ENCODE measurements at places on chromosomes 1 and 21.

GRCh38 chr1:202172015-202172355 is 11.6 kb upstream of the PTPN7 start:
- peak; percentile 47 for DNase-seq

GRCh38 chr1:30317921-30318320 is 405.5 kb downstream of the MATN1 start:
- no peak for DNase-seq

GRCh38 chr1:153481124-153481523 is 20.7 kb upstream of the S100A7 start:
- DNase-seq = no peak

DNA sequence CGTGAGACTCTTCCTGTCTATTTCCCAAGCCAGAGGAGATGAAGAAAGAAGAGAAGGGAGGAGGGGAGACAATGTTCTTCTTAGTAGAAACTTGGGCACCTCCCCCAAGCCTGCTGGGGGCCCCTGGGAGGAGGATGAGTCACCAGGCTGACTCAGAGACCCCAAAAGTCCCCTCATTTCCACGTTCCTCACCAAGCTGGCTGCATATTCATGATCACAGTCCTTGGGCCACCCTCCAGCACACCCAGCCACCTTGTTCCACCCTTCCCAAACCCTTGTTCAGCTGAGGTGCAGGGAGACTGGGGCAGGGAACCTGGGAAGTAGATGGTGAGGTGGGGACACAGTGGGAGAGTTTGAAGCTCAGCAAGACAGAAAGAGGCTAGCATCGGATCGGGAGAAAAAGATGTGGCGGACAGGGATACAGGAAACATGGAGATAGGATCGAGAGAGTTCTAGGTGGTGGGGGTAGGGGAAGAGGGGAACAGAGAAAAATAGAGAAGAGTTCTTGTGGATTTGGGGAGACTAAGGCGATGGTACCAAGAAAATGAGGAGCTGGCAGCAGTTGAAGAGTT is 712 bp downstream of the RAB13 start:
- DNase-seq = peak; percentile 64

GRCh38 chr1:97308131-97308530 is 586.5 kb downstream of the PTBP2 start:
- no peak for DNase-seq

DNA sequence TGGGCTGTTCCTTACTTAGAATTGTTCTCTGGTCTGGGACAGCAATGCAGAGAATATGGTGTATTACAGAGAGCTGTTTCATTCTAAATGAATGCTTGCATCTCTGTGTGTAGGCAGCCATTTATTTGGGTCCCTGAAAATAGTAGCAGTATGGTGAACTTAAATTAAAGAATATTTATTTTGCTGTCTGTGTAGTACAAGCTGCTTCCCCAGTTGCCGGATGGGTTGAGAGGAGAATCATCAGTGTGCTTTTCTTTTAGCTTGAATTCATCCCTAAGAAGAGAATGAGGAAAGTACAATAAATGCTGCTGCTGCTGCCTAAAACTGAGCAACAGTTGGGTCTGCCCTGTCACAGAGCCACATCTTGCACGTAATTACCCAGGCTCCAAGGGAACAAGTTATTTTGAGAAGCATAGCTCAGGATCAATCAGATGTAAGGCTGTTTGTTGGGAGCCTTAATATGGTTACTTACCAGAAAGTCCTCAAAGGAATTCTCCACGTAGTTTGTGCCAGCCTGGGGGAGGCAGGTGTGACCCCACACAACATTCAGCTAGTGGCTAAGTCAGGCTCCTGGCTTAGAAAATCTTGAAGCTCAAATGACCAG is 16.6 kb downstream of the ACTN2 start:
- no peak for DNase-seq

DNA sequence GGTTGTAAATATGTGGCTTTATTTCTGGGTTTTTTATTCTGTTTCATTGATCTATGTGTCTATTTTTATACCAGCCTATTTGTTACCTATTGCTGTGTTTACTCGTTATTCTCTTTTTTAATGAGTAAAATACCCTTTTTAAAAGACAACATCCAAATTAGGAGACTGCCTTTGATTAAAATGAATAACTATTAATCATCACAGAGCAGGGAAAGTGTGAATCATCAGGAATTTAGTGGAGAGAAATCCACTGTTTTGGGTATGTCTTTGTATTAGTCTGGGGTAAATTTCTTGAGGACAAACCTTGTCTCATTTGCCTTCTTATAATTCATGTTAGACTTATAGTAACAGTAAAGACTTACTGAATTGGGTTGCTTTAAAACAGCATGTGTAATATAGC is 12.1 kb downstream of the DISC1 start:
- DNase-seq = no peak

- no peak for DNase-seq
These were observed 77.8 kb downstream of the CD58 start for GRCh38 chr1:116493036-116493435.

GRCh38 chr1:241895013-241895412 is 47.0 kb downstream of the EXO1 start:
- peak; percentile 21 for DNase-seq

DNA sequence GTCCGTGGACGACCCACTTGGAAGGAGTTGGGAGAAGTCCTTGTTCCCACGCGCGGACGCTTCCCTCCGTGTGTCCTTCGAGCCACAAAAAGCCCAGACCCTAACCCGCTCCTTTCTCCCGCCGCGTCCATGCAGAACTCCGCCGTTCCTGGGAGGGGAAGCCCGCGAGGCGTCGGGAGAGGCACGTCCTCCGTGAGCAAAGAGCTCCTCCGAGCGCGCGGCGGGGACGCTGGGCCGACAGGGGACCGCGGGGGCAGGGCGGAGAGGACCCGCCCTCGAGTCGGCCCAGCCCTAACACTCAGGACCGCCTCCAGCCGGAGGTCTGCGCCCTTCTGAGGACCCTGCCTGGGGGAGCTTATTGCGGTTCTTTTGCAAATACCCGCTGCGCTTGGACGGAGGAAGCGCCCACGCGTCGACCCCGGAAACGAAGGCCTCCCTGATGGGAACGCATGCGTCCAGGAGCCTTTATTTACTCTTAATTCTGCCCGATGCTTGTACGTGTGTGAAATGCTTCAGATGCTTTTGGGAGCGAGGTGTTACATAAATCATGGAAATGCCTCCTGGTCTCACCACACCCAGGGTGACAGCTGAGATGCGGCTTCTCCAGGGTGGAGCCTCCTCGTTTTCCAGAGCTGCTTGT is 32.4 kb downstream of the PRMT2 start:
- DNase-seq = peak; percentile 42

GRCh38 chr1:101520302-101520701 is 283.5 kb downstream of the S1PR1 start:
- DNase-seq = peak; percentile 67

DNA sequence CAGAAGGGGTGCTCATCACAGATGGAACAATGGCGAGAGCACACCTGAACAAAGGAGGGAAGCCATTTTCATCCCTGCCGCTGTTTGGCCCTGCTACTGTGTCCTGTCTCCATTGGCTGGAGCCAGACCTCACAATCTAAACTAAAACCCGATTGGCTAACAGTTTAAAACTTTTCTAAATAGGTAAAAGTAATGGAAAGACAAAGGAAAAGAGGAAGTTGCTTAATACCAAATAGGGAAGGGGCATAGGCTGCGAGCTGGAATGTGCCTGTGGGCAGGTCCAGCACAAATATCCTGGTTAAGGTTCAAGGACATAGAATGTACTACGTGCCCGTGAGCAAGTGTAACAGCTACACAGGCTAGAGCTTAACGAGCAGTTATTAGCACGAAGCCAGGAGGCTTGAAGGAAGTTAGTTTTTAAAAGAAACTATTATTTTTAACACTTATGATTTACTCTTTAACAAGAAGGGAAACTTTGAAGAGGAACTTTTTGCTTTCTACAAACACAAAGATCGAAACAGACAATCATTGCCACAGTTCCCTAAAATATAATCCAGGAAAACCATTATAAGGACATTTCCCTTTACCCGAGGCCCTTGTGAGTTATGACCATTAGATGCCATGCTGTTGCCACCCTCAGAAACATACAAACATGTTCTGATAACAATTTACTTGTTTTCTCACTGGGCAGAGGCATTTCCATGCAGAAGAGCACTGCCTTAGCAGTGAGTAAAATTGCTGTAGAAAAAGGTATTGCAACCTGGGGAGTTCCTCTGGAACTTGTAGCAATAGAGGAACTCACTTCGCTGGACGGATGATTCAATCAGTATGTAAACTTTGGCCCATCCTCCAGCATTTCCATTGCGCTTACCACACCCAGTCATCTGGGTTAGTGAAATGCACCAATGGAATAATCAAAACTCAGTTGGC is 4.8 kb upstream of the PTTG1IP start:
- peak; percentile 76 for DNase-seq

GRCh38 chr21:31801551-31802219 is 69.8 kb upstream of the SCAF4 start:
- no peak for DNase-seq

- peak; percentile 74 for DNase-seq
These were observed 26.7 kb downstream of the RTCA start for GRCh38 chr1:100292711-100293110.

- no peak for DNase-seq
These were observed 2.2 kb downstream of the SLFNL1 start for GRCh38 chr1:41019353-41019745.

- DNase-seq = no peak
These were observed 98.2 kb downstream of the ATP1A1 start for GRCh38 chr1:116471241-116471640.

DNA sequence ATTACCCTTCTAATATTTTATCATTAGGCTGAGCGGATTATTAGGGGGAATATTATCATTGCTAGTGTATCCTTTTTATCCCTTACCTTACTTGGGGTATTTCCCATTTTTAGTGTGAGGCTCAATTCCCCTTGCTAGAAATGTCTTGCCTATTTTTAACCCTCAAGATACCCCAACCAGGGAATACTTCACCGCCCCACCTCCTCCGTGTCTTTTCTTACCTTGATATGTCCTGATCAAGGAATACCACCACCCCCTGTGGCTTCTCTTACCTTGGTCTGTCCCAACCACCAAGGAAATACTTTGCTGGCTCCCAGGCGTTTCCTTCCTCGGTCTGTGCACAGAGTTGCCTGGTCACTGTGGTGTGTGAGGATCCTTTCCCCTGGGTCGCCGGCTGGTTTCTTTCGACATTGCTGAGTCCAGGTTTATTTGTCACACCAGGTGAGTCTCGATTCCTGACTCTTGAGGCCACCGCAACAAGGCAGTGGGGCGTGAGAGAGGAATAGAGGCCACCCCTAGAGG is 57.8 kb downstream of the SERINC2 start:
- no peak for DNase-seq

DNA sequence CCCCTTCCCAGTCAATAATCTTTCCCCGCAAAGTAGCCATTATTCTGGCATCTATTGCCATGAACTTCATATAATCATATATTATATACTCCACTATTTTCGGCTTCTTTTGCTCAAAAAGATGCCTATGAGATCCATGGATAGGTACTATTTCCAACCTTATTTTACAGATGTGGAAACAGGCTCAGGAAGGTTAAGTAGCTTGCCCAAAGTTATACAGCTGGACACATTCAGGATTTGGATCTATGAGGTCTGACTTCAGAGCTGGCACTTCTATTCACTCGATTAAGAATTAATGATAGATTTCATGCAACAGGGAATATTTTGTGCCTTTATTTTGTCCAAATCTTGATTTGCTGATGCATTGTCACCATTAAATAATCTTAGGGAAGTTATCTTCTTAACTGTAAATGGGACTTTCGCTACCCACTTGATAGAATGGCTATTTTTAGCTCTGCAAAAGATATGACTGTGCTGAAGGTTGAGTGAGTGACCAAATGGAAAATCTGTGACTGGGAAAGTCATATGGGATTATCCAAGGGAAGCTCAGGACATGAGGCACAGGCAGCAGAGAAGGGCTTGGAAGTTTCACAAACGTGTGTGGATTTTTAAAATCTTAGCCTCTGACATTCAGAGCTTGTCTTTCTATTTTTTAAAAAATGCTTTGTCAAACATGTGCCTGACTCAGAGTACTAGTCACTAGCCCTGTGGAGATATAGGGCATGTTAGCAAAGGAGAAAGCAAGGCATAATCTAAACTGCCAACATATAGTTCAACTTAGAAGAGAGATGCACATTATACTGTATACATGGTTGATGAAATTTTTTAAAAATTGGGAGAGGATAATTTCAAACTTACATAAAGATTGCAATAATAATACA is 36.5 kb downstream of the GIPC2 start:
- DNase-seq = no peak

- DNase-seq = no peak
These were observed 67.5 kb downstream of the RGL1 start for GRCh38 chr1:183872403-183872802.

DNA sequence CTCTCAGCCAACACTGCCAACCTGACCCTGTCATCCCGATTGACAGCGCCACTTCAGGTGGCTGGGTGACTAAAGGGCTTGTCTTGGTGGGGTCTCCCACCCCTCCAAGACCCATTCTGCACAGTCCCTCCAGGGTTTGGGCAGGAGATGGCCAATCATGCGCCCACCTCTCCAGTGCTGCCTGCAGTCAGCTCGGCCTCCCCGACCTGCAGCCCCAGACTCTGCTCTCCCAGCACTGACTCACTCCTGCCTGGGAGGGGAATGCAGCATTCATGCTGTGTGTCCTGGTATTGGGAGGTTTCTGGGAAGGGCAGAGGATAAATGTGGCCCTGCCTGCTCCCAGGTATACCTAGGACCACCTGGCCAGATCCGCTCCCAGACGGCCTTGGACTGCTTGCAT is 9.7 kb downstream of the TMEM81 start:
- DNase-seq = no peak

DNA sequence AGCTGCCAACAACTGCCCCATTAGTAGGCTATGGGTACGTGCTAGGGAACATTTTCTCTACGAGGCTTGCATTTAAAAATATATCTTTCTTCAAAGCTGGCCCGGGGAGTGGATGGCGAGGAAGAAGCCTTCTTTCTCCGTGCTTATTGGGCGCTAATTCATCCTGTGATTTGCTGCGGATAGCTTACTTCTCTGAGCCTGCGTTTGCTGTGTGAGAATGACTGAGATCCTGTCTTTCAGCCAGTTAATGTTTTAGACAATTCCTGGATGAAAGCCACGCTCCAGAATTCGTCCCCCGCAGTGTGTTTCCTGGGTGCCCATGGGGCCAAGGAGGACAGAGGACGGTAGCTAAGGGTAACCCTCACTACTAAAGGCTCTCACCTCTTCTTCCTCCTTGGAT is 57.8 kb upstream of the TARBP1 start:
- no peak for DNase-seq

DNA sequence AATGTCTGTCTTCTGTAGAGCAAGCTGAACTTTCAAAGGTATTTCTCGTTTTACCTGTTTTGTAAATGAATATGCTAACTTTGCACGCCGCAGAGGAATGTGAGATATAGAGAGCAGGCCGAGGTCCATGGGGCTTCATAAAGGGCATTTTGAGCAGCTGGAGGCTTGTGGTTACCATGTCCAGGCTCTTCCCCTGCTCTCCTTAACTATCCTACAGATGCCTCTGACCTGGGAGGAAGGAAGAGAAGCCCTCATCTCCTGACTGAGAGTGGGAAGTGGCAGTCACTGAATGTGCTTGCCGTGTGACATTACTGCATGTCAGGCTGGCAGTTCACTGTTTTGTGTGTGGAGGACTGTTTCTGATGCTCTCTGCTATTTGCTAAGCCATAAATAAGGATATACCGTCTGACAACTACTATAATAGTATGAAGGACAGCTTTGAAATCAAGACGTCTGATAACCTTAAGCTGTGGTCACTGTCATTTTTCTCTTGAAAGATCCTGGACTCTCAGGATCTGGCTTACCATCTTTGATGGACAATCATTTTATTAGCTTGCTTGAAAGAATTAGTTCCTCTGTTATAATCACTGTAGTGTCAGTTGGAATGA is 92.2 kb downstream of the DYRK1A start:
- no peak for DNase-seq

All from hematopoietic multipotent progenitor cell treated with erythropoietin and hydrocortisone succinate and interleukin-3 and kit ligand, for 4 days (in vitro differentiated cells).